Activated T-helper 9 cell treated with anti-CD3 and anti-CD28 coated beads, Interleukin-2, amount 50 U/mL, for 16 hours (primary cell): ENCODE measurements at places on chromosomes 2 and 18.
A peak's percentile ranks its signal among the peaks of the same experiment; 100 is the strongest.

- DNase-seq, result no peak
Measured at GRCh38 chr2:237782181-237782580, 16.4 kb upstream of the RBM44 start.

DNA sequence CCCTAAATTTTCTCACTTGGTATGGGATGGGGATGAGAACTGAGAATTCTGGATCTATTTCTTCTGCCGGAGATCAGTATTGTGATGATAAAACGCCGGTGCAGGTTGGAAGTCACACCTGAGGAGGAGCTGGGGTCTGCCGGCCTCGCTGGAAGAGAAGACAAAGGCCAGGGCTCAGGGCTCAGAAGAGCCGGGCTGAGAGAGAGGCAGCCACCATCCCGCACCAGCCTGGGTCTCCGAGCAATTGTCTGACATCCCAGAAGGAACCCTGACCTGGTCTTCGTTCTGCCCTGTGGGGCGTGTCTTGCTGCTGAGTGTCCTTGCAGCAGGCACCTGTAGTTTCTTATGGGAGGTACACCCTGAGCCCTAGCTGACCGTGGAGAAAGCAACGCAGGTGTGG is 31.4 kb upstream of the SALL3 start:
- DNase-seq, result no peak

GRCh38 chr2:151007365-151007764 is 254.3 kb downstream of the RBM43 start:
- no peak for DNase-seq

- no peak for DNase-seq
Measured at GRCh38 chr2:66433945-66434678, 813 bp upstream of the MEIS1 start.

GRCh38 chr2:10048501-10049171 is 5.3 kb downstream of the KLF11 start:
- no peak for DNase-seq

DNA sequence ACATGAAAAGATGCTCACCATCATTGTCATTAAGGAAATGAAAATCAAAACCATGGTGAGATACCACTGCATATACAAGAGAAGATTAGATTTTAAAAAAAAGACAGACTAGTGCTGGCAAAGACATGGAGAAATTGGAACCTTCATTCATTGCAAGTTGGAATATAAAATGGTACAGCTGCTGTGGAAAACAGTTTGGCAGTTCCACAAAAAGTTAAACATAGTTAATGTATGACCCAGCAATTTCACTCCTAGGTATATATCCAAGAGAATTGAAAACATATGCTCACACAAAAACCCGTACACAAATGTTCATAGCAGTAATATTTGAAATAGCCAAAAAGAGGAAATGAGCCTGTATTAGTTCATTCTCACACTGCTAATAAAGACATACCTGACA is 33.7 kb upstream of the MBOAT2 start:
- DNase-seq, result no peak

DNA sequence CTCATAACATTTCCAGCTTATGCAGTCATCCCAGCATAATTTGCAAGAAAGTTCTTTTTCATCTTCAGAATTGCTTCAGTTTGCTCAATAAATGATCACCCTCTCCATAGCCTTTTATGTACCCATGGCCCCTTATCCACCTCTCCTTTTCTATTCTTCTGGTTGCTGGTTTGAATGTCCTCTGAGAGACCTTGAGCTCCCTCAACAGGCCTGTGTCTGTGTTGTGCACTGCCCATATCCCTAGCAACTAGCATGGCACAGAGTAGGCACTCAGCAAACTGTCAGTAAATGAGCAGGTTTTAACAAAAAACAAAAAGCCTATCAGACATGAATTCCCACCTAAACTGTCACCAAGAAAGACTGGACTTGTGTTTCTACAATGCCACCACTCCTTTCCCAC is 160.5 kb downstream of the AKAIN1 start:
- no peak for DNase-seq

GRCh38 chr2:46096260-46096659 is 200.9 kb upstream of the EPAS1 start:
- no peak for DNase-seq

GRCh38 chr18:74774486-74774885 is 176.8 kb downstream of the ZNF407 start:
- DNase-seq, result no peak

- no peak for DNase-seq
Measured at GRCh38 chr2:128663371-128664050, 344.8 kb upstream of the HS6ST1 start.

DNA sequence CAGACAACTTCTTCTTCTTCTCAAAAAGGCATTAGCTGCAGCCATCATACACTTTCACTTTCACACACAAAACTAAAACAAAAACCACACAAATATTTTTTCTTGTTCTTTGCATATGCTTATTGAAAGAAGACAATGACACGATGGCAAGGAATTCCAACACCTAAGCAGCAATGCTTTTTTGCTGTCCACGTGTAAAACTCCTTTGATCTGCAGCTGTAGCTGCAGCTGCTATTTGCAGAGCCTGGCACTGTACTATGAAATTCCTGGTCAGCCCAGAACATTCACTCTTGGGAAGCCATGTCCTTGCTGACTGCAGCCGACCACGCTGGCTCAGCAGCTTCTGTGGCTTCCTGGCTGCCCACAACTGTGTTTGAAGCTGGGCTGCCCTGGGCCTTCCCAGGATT is 316.2 kb downstream of the CDH2 start:
- DNase-seq, result no peak

GRCh38 chr2:42256505-42256904 is 87.4 kb downstream of the EML4 start:
- no peak for DNase-seq

DNA sequence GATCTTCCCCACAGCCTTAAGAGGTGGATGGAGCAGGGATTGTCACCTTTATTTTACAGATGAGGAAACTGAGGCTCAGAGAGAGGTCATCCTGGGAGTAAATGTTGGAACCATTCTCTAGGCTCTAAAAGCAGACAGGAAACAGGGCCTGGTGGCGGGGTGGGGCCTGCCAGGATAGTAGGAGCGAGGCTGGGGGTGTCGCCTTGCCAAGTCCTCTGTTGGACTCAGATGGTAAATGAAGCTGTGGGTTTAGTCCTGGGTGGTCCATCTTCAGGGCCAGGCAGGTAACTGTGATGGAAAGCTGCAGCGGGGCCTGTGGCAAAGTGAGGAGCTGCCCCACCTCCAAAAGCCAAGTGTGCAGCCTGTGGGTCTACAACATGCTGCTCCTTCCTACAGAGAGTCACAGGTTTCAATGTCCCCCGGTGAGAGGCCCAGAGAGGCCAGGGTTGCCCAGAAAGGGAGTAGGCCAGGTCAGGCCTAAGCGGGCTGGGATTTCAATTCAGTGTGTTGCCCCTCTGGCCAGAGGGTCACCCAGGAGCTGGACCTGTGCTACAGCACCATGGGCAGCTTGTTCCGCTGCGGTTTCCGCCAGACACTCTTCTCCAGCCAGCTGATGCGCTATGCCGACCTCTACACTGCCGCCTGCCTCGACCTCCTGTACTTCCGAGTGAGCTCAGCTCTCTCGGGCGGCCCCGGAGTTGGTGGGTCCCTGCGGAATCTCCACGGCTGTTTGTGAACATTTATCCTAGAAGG is 6.6 kb downstream of the NT5DC4 start:
- no peak for DNase-seq

- DNase-seq, result no peak
Measured at GRCh38 chr2:212914392-212914791, 237.0 kb downstream of the IKZF2 start.

DNA sequence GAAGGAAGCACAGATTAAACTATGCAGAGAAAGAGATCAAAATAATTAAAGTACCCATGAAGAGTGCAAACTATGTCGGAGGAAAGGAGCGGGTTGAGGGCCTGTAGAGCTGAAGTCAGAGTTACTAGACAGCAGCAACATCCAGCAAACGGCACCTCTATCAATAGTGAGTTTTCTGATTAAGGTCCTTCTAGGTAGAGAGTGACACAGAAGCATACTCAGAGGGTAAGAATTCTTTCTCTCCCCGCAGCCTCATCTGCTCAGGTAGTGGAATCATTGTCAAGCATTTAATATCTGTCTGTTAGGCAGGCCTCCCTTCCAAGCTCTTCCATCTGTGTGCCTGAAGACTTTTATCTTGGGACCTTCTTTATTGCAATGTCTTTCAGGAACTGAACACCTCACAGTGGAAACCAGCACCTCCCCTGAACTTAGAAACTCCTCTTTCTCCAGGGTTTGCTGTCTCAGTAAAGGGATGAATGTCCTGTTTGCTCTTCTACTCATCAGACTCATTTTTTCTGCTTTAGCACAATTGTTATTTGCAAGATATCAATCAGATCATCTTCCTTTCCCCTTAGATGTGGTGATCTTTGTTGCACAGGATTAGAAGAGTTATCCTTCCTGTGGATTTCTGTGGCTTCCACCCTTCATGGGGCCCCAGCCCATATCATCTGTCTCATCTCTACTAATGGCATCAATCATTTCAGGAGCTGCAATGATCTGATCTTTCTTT is 28.8 kb downstream of the SP140 start:
- DNase-seq, result no peak

GRCh38 chr18:8706791-8707555 is 1.6 kb downstream of the MTCL1 start:
- DNase-seq, result no peak

DNA sequence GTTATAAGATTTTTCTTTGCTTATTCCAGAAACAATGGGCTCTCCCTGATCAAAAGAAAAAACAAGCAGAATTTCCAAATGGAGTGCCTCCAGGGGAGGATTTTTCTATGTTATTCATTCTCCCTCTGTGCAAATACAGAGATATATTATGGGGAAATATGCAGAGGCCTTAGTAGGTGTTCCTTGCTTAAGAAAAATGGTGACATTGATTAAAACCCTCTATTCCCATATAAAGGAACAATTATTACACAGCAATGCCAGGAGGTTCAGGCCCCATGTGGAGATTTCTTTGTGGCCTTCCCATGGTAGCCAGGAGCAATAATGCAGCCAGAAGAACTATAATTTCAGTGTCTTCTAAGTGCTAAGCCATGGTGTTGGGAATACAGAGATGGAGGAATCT is 255.9 kb upstream of the CXCR4 start:
- DNase-seq, result no peak

- DNase-seq, result no peak
Measured at GRCh38 chr2:239600650-239601049, 199.8 kb upstream of the HDAC4 start.

DNA sequence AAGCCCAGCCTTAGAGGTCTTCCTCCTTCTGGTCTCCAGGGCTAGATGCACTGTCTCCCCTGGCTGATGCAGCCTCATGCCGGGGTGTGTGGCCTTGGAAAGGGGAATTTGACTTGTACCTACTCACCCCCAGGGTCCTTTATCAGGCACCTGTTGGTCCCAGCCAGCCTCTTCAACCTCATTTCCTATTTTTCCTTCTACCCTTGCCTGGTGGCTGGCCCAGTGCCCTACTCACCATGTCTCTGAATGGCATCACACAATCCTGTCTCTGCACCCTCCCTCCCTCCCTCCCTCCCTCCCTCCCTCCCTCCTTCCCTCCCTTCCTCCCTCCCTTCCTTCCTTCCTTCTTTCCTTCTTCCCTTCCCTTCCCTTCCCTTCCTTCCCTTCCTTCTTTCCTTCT is 17.1 kb upstream of the ST3GAL5 start:
- no peak for DNase-seq

- DNase-seq, result no peak
Measured at GRCh38 chr2:188966728-188967440, 7.3 kb upstream of the COL3A1 start.

- no peak for DNase-seq
Measured at GRCh38 chr2:148529745-148530144, 114.8 kb upstream of the EPC2 start.

DNA sequence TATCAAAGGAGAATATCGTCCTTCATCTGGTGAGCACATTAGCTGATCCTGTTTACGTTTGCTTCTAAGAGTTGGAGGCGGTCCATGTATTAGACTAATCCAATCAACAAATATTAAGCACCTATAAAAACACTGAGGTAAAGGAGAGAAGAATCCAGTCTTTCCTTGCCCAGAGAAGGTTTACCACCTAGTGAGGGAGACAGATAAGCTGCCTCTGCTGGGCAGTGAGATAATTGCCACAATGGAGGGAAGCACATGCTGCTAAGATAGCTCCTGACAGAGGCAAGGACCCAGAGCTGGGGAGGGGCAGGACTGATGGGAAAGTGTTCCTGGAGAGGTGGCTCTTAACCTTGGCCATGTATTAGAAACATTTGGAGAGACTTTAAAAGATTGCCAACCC is 36.7 kb upstream of the ST8SIA5 start:
- no peak for DNase-seq

DNA sequence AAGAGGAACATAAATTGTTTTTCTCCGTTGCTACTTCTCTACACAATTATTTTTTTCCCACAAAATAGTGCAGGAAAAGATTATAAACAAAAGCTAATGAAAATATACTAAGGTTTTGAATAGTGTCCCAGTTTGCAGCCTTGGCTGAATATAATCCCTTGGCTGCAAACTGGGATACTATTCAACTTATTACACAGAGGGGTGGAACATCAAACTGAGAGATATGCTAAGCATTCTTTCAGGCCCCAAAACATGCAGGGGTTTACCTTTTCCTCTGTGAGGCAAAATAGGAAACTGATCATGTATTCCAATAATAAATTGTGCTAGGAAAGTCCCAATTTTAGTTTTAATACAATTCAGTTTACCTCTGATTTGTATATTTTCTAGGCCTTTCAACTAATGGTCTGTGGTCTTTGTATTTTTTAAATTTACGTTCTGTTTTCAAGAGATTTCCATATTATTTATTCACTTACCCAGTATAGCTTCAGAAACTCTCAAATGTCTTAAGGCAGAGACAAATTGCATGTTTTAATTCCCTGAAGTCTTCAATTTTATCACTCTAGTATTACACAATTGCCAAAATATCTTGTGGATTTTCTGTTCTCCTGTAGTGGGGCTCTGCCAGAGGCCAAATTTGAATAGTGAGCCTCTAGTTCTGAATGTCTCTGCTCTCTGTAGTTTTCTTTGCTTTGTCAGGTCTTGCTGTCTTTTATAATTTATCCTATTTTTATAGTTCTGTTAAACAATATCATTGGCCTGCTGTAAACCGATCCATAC is 63.9 kb downstream of the PPP1R1C start:
- DNase-seq, result no peak

DNA sequence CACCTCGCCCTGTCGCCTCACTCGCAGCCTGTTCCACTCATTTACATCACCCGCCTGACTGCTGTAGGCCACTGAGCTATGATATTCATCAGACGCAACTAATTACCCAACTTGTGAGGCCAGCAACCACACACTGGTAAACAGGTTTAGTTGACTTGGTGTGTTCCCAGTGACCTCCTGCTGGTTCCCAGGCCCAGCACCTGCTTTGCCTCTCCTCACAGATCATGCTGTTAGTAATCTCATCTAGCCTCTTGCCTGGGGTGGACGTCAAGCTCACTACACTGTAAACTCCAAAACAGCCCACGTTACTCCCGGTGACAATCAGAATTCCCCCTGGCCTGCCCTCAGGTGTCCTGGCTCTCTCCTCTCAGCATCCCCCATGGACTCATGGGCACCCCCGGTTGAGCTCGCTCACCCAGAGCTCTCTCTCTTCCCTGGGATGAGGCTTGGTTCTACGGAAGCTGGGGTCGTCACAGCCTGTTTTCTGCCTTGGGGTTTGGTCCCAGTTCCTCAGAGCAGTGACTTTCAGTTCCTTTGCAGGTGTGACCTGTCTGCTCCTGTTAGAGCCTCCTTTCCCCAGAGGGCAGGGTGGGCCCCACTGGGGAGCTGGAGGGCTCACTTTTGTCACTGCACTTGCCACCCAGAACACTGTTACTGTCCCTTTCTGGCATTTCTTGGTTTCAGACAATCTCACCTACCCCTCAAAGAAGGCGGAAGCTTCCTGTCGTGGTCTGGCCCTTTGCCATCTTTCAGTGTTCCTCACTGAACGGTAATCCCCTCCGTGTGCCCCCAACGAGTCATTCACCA is 40.3 kb downstream of the INPP5D start:
- peak; percentile 48 for DNase-seq
